ENCODE measurements at places on chromosomes 7 and 10. TPM values are rescaled to one million over a fixed set of nuclear protein-coding genes. Genes with fewer than 3 reads are reported as not detected.

The UNCX gene
- total RNA-seq, result not detected

The GRID2IP gene
- total RNA-seq, result 0.14 TPM

The CYP2C8 gene
- total RNA-seq, result 0.07 TPM

The CFTR gene
- total RNA-seq, result not detected

The ZNF138 gene
- 3.9 TPM for total RNA-seq
